GM20000 (cell line): ENCODE measurements at places on chromosomes 5 and 9.

GRCh38 chr5:115170134-115170928, 623 bp upstream of the TRIM36 start:
- no peak for DNase-seq

GRCh38 chr9:101716629-101717028, 21.8 kb downstream of the GRIN3A start:
- no peak for DNase-seq

GRCh38 chr5:139911425-139912120, 116.0 kb downstream of the PSD2 start:
- DNase-seq, result no peak

DNA sequence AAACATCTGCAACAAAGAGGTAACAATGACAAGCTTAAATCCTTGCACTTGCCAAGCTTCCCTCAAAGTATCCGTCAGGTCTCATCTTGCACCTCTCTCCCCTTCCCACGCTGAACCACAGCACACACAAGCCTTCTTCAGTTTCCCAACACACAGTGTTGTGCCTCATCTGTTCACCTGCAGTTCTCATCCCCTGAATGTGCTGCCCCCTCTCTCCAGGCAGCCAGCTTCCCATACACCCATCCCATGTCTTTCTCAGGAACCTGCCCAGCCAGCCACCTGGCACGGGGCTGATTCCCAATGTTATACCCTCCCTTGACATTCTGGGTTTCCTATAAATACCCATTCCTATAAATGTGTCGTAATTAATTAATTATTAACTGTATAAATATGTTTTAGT, 314.8 kb downstream of the PRELID2 start:
- no peak for DNase-seq

DNA sequence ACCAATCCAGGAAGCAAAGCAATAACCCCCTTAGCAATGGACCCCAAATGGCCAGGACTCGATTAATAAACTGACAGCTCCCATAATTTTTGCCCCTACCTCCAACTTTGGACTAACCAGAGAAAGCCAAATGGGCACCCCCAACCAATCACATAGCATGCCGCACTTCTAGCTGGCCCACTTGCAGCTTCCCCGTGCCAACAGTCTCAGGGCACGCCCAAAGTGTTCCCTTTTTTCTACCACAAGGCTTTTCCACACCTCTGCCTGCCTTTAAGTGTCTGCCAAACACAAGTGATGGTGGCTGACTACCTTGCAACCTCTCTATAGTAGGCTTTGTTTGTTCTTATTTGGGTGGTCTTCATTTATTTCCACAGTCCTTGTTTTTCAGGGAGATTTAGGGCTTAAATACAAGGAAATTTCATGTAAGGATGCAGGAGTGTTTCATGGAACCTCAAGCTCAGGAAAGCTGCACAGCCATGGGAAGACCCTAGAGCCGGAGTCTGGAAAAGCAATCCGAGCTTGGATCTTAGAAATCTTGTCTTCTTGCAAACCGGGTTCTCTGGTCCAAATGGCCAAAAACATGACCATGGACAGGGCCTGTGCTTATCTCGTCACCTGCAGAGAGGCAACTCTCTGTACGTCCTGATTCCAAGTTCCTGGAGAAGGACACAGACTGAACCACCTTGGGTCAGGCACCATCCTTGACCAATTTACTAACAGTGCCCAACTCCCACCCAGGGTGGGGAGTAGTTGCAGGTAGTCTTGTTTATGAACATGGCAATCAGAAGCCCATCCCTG, 89.2 kb downstream of the THBS4 start:
- no peak for DNase-seq

DNA sequence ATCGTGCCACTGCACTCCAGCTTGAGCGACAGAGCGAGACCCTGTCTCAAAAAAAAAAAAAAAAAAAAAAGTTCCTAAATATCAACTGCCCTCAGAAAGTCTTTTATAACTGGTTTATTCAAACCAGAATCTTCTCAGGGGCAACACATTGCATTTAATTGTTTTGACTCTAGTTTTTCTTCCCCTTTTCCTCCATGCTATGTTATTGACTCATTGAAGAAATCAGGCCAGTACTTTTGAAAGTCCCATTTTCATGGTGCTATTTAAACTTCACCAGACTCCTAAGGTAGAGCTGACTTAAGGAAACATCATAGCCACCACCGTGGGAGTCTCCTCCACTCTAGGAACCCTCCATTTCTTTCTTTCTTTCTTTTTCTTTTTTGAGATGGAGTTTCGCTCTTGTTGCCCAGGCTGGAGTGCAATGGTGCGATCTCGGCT, 83.1 kb upstream of the IL6ST start:
- no peak for DNase-seq

- DNase-seq, result no peak
Observed at GRCh38 chr5:146667633-146668272, 151.8 kb upstream of the GPR151 start.

- DNase-seq, result no peak
Observed at GRCh38 chr9:134181648-134182034, 17.3 kb upstream of the RNU6ATAC start.

DNA sequence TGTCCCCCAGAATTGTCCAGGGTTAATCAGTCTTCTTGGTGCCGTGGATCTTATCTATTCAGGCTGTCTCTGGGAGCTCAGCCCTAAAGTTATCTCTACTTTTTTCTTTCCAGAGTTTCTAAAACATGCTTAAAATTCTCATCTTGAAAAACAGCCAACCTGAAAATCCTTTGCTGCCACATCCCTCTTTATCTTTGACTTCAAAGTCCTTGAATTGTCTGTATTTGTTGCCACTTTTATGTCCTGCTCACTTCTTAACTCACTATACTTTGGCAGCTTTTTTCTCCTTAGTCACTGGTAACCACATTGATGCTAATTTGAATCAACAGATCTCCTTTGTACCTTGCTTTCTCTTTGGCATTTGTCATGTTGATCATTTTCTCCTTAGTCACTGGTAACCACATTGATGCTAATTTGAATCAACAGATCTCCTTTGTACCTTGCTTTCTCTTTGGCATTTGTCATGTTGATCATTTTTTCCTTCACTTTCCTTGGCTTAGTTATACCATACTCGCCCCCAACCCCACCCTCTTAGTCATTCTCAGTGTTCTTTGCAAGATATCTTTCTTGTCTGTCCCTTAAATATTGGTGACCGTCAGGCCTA, 8.5 kb downstream of the DMXL1 start:
- no peak for DNase-seq

DNA sequence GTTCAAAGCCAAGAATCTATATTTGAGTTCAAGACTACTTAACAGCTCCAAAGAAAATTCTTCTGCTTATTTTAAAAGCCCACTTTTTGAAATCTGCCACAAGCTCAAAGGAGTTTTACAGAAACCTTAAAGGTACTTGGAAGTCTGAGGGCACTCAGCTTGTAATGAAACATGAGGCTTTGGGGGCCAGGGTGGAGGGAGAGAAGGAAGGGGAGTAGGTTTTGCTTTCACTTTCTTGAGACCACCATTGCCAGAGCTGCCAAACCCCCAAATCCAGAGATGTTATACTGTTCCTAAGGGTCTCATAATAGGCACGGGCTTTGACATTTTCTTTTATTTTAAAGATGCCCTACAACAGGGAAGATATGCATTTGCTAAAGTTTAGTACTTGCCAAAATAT, 42.6 kb upstream of the TNFAIP8 start:
- no peak for DNase-seq

DNA sequence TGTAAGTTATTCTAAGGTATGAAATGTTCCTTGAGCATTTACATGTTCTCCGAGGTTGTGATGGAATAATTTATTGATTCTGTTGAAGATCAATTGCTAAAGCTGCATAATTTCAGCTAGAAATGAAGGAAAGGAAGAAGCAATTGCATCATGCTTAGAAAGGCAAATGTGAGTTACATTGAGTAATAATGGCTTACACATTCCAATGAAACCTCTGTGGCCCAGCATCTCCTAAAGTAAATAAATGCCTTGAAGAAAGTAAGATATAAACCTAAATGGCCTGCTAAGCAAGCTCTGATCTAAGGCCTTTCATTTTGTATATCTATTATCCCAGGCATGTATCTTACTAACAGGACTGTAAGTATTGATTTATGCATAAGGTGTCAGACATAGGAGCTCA, 677.3 kb upstream of the RGMB start:
- DNase-seq, result no peak

GRCh38 chr5:150270541-150271295, 18.9 kb downstream of the CAMK2A start:
- DNase-seq, result no peak

DNA sequence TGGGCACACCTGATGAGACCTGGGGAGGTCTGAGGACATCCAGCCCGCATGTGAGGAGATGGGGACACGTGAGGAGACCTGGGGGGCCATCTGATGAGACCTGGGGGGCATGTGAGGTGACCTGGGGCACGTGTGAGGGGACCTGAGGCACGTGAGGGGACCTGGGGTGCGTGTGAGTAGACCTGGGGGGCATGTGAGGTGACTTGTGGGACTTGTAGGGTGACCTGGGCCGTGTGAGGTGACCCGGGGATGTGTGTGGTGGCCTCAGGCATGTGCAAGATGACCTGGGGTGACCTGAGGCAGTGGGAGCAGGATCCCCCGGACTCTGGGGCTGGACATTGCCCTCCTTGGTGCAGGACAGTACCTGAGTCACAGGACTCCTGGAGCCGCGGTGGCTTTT, 30.6 kb downstream of the PNPLA7 start:
- no peak for DNase-seq

DNA sequence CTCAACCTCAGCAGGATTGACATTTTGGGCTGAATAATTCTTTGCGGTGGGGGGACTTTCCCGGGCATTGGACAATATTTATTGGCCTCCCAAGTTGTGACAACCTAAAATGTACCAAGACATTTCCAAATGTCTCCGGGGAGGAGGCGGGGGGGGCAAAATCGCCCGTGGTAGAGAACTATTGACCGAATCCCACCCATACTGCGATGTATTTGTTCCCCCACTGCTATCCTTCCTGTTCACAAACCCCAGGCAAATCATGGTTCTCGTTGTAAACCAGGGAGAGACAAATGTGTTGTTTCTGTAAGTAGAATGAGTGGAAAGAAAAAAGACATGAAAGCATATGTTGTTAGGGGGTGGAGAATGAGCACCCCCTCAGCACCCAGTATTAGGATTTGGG, 141.9 kb downstream of the PSAT1 start:
- DNase-seq, result no peak

- DNase-seq, result no peak
Observed at GRCh38 chr9:127106466-127106855, 16.0 kb downstream of the ANGPTL2 start.

- no peak for DNase-seq
Observed at GRCh38 chr5:108911055-108911454, 163.4 kb downstream of the FER start.

DNA sequence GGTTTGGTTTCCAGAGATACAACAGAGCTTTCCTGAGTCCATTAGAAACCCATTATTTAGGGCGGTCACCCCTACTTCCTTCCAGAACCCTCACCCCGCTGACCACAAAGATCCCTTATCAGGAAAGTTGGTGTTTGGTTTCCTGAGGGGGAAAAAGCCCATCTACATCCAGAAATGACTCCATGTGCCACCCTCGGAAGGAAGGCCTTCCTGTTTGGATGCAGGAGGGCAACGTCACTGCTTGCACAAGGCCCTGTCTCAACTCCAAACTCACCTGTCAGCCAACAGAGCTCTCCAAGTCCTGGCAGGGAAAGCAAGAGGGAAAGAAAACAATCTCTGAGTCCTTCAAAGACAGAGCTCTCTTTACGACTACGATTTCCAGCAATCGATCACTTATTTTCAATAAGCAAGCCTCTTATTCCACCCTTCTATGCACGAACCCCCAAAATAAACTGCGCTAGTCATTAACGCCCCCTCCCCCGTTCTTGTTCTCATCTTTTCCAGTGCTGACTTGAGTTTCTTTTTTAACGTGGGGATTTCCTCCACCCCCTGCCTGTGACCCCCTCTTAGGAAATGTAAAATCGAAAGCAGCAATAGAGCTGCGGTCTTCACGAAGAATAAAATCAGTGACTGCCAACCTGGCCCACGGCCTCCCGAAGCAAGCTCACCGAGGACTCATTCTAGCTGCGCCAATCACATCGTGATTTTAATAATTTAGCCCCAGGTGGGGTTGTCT, 35.7 kb upstream of the NTNG2 start:
- no peak for DNase-seq

DNA sequence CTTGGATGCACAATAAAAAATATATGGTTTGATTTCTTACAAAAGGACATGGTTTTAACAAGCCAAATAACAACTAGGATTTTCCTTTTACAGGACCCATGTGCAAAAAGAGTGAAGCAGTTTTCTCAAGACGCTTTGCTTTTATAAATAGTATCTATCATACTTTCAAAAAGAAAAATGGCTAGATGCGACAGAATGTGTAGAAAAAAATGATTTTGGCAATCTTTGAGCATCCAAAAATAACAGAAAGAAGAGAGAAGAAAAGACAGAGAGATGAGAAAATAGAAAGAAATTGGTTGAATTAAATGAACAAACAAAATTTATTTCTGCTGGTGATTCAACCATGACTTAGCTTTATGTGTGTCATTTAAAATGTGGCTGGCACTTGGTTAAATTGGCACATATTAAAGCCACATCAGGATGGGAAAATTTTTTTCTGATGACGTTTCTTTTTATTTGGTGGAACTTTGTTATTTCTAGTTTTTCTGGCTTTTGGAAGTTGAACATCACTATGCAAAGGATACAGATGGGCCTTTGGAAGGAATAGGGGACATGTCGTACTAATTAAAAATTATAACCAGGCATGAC, 35.6 kb upstream of the NREP start:
- DNase-seq, result no peak

GRCh38 chr5:158876263-158876942, 223.3 kb downstream of the EBF1 start:
- DNase-seq, result no peak

DNA sequence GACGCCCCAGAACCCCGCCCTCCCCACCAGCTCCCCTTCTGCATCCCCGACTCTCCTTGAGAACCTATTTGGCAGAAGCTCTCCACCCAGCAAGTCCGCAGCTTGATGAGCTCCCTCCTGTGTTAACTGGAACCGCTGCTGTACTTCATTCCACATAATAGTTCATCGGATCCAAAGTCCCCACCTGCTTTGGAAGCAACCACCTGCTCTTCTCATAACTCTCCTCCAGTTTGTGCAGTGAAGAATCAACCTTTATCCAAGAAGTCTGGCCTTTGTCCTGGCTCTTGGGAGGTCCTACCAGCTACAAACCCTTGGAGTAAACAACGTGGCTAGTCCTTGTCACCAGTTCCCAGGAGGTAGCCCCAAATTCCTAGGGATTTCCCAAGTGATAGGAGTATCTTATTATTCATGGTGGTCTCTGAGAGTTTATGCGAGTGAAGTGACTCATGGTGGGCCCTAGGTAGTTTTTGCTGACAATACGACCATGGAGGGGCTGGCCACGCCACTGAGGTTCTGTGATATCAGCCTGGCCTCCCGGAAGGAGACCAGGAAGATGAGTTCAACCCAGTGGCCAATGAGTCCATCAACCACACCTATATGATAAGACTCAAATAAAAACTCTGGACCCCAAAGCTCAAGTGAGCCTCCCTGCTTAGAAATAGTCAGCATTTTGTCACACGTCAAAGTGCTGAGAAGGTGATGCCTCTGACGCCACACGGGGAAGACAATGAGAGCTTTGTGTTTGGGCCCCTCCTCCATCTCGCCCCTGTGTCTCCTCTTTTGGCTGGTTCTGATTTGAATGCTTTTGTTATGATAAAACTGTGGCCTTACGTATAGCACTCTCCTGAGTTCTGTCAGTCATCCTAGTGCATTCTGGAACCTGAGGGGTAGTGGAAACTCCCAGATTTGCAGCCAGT, 3.6 kb upstream of the IL4 start:
- DNase-seq, result no peak

GRCh38 chr9:90842996-90843395, 41.4 kb downstream of the SYK start:
- peak; percentile 34 for DNase-seq

GRCh38 chr5:79120221-79120620, 8.6 kb downstream of the BHMT start:
- no peak for DNase-seq

- peak; percentile 43 for DNase-seq
Observed at GRCh38 chr9:89177944-89178829, at the start of gene SHC3. TSS of gene SHC3 (minus strand) at chr9:89178818. CDS start at chr9:89178460, 358 bp downstream.
